NB4 (cell line): ENCODE measurements at places on chromosomes 6 and 20.

- DNase-seq, result no peak
These were observed 207.7 kb downstream of the PREX1 start for GRCh38 chr20:48620154-48620506.

DNA sequence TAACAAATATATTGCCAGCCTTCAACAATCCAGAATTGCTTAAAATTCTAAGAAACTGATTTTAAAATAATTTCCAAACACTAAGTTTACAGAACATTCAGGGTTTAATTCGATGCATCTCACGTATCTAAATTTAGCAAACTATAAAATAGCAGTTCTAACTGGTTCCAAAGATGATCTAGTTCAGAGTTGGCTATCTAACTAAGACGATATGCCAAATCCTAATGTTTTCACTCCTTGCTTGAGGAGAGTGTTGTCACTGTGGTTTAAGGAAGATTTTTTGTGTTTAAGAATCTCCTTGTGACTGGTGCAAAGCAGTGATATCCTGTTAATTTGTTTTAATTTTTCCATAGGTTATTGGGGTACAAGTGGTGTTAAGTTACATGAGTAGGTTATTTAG, 311.5 kb upstream of the ID4 start:
- no peak for DNase-seq

- no peak for DNase-seq
These were observed 59.1 kb downstream of the ADGRF1 start for GRCh38 chr6:46983007-46983411.

DNA sequence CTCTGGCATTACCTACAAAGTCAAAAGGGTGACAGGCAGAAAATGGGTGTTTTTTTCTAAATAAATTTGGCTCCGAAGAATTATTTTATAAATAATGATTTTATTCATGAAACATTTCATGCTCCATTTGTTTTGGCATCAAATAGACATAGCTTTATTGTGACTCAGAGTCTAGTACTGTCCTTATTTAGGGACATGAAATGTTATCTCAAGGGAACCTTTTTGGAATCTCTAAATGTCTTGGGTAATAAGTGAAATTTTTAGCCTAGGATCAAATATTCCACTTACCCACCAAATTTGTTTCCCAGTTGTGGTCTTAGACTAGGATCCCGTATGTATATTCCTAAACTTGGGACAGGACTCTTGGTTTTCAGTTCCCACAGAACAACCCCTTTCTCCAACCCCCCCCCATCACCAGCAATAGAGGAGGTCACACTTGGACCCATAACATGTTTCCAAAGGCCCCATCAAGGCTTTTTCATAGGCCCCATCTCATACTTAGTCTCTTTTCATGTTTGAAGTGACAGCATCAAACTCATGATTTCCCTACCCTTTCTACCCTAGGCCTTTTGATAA, 81.8 kb downstream of the JAG1 start:
- no peak for DNase-seq
